ENCODE measurements at places on chromosomes 1 and 21. TPM values are rescaled to one million over a fixed set of nuclear protein-coding genes. Genes with fewer than 3 reads are reported as not detected.

Gene SUSD4
- not detected for total RNA-seq

Gene COL16A1
- total RNA-seq: 18.2 TPM

Gene PDZK1IP1
- total RNA-seq: 55.5 TPM

Gene HUNK
- total RNA-seq: 1.8 TPM

Gene LCE3D
- not detected for total RNA-seq

Gene FYB2
- total RNA-seq: 4.1 TPM

Gene YTHDF2
- 50.4 TPM for total RNA-seq

Gene UMODL1
- 0.83 TPM for total RNA-seq

Gene LAD1
- total RNA-seq: 180 TPM

Gene HTR1D
- 12.6 TPM for total RNA-seq

Gene PHC2
- total RNA-seq: 71.1 TPM

Gene HTR6
- not detected for total RNA-seq

Gene LORICRIN
- total RNA-seq: not detected

Gene ITLN1
- total RNA-seq: 27.5 TPM

Gene SERBP1
- total RNA-seq: 103 TPM

Gene CNR2
- 13.2 TPM for total RNA-seq

Gene MCOLN2
- 5.6 TPM for total RNA-seq

Gene BTG2
- 72.4 TPM for total RNA-seq

Gene HNRNPCL1
- not detected for total RNA-seq

Gene OR14K1
- total RNA-seq: not detected

Gene SLC26A9
- total RNA-seq: not detected

Gene AKR1A1
- total RNA-seq: 305 TPM

Gene DISP3
- total RNA-seq: not detected

Gene TCHH
- total RNA-seq: 5.8 TPM

Gene CYP4A11
- 1.1 TPM for total RNA-seq

Gene JAM2
- 4.2 TPM for total RNA-seq

Gene KANK4
- not detected for total RNA-seq

Gene KCNAB2
- 6.3 TPM for total RNA-seq

Gene PRKAA2
- 1.7 TPM for total RNA-seq

Gene TNFSF4
- 0.70 TPM for total RNA-seq

Gene WASF2
- 52.5 TPM for total RNA-seq

Gene RXFP4
- 2.3 TPM for total RNA-seq

Gene C1orf105
- not detected for total RNA-seq

Gene IL12RB2
- 0.35 TPM for total RNA-seq

Gene FCER1A
- total RNA-seq: 1.5 TPM

Gene SIPA1L2
- total RNA-seq: 50.4 TPM

Gene ESPN
- total RNA-seq: 390 TPM

Gene SPRR3
- total RNA-seq: 4.4 TPM

Gene LENEP
- not detected for total RNA-seq
